ENCODE measurements at places on chromosomes 6 and 20.

DNA sequence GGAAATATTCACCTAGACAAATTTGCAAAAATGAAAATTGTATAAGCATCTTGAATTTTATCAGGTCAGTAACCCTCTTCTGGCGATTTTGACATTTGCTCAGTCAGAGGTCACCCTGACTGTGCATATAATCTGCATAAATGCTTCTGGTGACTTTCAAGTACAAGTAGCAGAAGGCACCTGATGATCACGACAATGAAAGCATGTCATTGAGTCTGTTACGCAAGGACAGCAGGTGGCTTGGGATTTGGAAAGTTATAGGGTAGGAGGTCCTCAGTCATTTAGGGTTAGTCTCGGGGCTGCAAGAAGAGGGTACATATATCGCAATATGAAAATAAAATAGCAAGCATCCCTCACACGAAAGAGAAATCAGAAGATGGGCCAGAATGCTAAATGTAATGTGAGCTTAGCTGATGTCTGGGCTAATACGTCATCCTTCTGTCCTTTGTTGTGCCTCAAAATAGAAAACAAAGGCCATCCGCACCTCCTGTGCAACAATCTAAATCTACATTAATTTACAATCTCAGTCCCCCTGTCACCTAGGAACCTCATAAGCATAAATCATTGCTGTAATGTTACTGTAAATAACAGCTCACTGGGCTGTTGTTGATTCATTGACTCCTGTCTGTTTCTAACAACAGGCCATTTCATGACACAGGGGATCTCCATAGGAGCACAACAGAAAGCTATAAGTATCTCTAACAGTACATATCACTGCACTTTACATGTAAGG lies 155.2 kb upstream of the RSPO3 start:
- DNase-seq, result no peak

GRCh38 chr20:1816384-1817381 lies 78.5 kb upstream of the SIRPA start:
- DNase-seq, result peak; percentile 47

GRCh38 chr6:30767158-30767943 lies 23.0 kb upstream of the IER3 start:
- DNase-seq, result no peak

- DNase-seq, result no peak
Measured at GRCh38 chr6:80094017-80094416, 12.5 kb upstream of the BCKDHB start.

DNA sequence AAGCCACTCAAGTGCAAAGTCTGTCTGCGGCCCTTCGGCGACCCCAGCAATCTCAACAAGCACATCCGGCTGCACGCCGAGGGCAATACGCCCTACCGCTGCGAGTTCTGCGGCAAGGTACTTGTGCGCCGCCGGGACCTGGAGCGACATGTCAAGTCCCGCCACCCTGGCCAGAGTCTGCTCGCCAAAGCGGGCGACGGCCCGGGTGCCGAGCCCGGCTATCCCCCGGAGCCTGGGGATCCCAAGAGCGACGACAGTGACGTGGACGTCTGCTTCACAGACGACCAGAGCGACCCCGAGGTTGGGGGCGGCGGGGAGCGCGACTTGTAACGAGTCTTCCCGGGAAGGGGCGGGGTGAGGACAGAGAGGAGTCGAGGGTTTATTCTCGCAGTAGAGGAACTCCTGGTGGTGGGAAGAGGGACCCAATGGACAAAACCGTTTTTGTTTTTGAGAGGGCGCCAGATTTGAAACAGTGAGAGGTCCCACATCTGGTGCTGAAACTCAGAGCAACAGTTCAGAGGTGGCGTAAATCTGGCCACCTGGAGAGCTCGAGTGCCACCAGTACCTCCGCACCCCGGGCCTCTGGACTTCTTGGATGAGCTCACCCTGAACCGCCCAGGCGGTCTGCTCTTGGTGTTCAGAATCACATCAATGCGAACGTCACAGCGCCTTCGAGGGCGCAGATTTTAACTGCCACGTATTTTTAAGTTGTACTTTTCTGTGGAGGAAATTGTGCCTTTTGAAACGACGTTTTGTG lies 8.0 kb downstream of the PRDM13 start:
- DNase-seq, result no peak

DNA sequence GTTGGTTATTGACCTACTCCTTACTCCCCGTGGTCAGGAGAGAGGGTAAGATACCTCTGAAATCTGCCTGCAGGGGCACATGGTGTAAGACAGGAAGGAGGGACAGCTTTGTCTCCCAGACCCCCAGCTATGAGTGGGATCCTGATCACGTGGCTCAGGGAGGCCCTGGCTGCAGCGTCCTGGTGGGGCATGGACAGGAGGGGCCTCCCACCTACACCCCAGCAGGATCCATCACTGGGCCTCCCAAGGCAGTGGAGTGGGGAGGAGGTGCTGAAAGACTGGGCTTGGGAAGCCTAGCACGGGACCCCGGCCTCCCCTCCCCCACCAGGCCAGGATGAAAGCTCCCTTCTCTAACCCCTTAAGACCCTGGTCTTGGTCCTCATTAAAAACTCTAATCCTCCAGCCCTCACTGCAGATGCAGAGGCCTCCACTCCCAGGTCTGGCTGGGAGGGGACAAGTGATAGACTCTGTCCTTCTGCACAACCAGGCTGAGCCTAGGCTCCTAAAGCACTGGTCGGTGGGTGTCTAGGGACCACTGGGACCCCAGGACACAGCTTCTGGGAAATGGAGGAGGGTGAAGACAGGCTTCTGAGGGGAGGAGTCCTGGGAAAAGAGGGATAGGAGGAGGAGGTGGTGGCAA lies 29.6 kb upstream of the VEGFA start:
- no peak for DNase-seq

DNA sequence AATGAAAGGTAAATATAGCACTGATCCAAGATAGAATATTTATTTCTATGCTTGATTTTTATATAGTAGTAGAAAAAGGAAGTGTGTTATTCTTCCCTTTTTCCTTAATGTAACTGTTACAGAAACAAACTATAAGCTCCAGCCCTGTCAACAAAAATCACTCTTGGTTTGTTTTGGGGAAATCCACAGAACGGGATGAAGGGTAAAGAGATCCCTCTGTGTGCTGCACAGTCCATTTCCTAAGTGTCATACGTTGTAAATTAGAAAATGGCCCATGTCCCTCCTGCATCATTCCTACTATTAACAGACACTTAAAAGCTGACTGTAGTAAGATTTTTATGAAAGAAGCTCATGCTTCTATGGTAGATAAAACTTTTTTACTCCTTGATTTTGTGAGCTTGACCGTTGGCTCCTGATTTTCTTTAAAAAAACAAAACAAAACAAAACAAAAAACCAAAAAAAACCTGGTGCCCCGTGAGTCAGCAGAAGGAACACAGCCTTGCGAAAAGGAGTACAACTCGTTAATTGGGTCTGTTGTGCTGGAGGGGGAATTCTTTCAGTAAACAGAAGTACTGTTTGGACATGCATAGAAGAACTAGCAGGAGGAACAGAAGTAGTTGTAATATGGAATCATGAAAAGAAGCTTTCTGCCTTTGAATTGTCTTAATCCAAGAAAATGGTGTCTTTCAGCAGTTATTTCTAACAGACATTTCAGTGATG lies 67.5 kb downstream of the RTN4IP1 start:
- DNase-seq, result no peak

- peak; percentile 44 for DNase-seq
Measured at GRCh38 chr20:51563486-51564332, 21.2 kb upstream of the NFATC2 start.

DNA sequence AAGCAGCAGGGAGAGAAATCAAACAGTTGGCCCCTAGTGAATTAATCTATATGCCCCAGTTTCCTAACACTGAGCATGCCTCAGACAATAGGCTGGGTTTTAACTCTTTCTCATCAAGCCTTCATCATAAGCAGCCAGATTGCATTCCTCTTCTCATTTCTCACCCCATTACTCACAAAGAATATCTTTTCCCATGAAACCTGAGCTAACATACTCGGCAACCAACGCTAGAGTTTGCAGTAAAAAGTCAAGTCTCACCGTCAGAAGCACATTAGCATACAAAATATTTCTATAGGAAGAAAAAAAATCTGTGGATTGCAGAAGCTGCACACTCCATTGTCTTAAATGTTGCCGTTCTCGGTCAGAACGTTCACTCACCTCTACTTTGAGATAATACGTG lies 429.9 kb upstream of the ARID1B start:
- no peak for DNase-seq

DNA sequence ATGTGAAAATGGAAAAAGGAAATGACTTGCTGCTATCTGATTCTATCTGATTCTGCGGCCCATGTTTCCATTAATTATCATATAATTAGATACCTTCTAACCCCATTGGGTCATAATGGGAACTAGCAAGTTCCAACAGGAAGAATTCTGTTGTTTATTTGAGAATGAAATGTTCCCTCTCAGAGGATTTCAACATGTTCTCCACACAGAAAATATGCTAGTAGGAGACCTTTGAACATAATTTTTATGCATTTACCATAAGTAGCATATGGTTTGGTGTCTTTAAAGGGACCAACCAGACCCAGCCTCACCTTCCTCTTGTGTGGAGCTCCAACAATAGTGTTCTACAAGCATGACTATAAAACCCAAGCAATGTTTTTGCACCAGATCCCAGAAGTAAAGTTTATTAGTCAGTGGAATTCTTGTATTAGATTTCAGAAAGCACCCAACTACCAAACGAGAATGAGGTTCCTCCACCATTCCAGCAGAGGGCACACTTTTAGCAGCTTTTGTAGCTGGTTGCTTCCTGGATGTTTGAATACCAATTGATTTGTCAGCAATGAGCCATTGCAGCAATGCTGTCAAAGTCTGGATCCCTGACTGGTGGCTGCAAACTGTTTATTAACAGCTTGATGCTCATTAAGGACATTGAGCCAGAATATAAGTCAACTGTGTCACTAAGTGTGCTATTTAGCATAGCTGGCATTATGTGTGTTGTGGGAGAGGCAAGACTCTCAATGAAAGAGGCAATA lies 143.6 kb upstream of the GJE1 start:
- no peak for DNase-seq

- DNase-seq, result no peak
Measured at GRCh38 chr6:85127696-85128243, 322.1 kb upstream of the NT5E start.

DNA sequence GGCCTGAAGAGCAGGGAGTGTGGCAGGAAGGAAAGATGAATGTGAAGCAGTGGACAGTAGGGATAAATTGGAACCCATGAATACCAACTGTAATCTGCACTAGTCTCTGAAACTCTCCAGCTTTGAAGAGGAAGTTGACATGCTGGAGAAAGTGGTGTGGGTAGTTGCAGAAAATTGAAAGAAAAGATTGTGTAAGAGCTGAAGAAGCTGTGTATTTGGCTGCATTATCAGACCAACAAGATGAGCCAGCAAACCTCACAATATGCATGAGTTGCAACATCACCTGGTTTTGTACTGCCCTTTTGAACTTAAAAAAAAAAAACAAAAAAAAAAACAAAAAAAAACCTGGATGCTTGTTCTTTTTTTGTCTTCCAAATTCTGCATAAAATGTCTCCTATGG lies 921.9 kb upstream of the EYS start:
- DNase-seq, result no peak

DNA sequence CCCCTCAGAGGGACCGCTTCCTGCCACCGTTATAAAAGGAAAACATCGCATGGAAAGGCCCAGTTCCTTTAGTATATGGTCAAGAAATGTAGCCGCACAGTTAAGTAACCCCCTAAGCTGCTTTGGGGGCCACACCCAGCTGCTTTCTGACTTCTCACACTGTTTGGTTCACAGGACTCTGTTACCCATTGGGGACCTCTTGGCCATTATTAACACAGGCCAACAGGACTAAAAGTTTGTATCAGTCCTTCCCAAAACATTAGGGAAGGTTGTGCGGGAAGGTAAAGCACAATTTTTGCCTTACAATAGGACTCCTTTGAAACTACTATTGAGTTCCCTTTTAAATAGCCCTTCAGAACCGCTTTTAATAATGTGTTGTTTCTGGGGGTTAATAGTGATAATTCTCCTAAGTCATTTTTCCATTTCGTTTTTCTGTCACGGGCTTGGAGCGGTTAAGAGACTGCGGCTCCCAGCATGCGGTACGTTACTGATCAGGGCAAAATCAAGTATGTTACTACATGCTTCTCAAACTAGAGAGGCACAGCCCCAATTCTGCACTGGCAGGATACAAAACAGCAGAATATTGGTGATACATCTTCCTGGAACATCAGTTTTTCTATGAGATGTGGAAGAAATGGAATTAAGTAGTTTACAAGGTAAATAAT lies 668 bp upstream of the RPP40 start:
- no peak for DNase-seq

DNA sequence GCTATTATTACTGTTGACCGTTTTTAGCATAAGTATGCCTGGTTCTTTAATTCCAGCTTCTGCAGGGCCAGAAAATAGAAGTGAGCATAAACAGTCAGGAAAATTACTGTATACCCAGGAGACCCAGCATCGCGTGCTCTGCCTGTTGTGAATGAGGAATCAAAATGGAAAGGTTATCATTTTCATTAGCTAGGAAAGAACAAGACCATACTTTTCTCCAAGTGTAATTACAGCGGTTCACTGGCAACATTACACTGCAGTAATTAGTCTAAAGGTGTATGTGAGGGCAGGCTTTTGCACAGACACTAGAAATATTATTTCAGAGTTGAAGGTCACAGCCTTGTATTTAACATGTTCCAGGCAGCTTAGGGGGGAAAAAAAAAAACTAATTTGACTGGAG lies 403.8 kb upstream of the SOX4 start:
- no peak for DNase-seq

DNA sequence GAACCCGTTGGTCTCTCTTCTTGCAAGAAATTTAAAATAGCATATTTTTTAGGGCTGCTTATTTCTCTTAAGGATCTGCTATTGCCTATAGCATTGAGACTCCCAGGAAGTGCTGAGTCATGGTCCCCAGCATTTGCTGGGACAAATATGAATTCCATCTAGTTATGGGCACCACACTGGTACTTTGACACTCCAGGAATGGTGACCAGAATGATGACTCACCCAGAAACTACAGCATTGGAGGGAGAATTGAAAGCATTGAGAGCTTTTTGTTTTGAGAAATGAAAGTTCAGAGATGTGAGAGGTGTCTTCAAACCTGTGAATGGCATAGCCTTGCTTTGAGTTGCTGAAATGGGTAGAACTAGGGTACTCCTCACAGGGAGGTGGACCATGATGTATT lies 699.7 kb downstream of the DHX35 start:
- DNase-seq, result peak; percentile 19

DNA sequence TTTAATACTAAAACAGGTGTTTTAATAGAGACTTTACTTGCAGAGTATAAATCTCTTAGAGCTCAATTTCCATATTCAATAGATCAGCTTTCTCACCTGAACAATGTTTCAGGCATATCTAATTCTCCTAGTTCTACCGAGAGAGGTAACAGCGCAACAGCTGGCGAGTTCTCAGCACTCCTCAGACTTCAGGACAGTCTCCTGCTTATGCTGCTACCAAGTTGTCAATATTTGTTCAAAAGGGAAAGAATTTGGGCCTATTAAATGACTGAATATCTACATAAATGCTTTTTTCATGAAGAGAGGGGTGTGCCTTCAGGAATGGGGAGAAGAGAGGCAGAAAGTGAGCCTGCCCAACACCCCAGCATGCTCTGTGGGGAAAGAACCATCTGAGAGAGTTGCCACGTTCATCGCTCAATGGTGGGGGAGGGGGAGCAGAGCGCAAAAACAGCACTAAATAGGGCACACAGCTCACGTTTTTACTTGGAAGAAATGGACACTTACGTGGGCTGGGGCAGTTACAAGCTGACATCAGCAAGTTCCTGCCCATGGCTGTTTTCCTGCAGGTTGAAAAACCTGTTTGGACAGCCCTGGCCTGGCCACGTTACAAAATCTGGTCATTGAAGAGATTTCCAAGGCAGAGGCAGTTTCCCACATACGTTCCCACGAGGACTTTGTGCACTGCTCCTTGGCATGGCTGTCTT lies 38.0 kb downstream of the EZR start:
- no peak for DNase-seq

- no peak for DNase-seq
Measured at GRCh38 chr20:62426699-62427131, 624 bp downstream of the RBBP8NL start.
